Stimulated activated CD8-positive, alpha-beta memory T cell treated with anti-CD3 and anti-CD28 coated beads, Interleukin-7, amount 100 ng/mL, for 24 hours (primary cell): ENCODE measurements at places on chromosomes 16 and 17.

GRCh38 chr17:48228720-48229119, 121.2 kb downstream of the SNX11 start:
- no peak for DNase-seq

DNA sequence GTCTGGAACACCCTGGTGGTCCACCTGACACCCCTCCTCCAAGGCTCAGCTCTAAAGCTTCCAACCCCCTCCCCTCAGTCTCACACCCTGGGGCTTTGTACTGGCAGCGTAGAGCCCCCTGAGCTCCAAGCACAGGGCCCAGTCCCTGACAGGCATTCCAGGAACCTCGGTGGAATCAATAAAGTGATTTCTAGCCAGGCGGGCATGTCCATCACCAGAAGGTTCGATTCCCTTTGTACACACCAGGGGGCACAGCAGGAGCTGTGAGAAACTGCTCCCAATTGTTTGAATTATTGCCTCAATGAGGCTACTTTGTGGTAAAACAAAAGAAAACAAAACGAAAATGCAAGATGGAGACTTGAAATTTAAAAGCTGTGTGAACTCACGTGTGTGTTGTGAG, 51.8 kb downstream of the SMPD3 start:
- DNase-seq = peak; percentile 10

GRCh38 chr16:62038225-62038624, 2.0 kb upstream of the CDH8 start:
- no peak for DNase-seq

DNA sequence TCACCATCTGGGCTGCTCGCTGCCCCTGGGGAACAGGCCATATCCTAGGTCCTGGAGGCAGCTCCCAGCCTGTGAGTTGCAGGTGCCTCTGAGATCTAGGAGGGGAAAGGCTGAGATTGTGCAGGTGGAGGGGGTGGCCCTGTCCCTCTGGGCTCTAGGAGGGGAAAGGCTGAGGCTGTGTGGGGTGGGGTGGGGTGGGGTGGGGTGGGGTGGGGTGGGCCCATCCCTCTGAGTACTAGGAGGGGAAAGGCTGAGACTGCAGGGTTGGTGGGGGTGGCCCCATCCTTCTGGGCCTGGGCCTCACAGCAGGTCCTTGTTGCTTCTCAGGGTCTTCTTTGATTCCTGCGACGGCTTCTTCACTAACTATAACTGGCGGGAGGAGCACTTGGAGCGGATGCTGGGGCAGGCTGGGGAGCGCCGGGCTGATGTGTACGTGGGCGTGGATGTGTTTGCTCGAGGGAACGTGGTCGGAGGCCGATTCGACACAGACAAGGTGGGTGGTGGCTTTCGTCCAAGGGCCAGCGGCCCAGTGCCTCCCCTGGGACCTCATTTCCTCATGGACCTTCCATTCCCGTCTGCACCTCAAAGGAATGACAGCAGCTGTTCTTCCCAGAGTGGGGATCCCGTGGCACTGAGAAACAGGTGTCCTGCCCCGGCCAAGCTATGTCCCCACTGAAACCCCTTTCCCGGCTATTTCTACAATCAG, 7.1 kb downstream of the ENGASE start:
- no peak for DNase-seq

DNA sequence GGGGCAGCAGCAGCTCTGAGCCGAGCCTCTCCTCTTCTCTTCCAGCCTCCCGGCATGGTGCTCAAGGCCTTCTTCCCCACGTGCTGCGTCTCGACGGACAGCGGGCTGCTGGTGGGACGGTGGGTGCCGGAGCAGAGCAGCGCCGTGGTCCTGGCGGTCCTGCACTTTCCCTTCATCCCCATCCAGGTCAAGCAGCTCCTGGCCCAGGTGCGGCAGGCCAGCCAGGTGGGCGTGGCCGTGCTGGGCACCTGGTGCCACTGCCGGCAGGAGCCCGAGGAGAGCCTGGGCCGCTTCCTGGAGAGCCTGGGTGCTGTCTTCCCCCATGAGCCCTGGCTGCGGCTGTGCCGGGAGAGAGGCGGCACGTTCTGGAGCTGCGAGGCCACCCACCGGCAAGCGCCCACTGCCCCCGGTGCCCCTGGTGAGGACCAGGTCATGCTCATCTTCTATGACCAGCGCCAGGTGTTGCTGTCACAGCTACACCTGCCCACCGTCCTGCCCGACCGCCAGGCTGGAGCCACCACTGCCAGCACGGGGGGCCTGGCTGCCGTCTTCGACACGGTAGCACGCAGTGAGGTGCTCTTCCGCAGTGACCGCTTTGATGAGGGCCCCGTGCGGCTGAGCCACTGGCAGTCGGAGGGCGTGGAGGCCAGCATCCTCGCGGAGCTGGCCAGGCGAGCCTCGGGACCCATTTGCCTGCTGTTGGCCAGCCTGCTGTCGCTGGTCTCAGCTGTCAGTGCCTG, 4.4 kb downstream of the PIGQ start:
- no peak for DNase-seq

GRCh38 chr17:8362651-8363332, 13.7 kb downstream of the KRABD2 start:
- DNase-seq = no peak

DNA sequence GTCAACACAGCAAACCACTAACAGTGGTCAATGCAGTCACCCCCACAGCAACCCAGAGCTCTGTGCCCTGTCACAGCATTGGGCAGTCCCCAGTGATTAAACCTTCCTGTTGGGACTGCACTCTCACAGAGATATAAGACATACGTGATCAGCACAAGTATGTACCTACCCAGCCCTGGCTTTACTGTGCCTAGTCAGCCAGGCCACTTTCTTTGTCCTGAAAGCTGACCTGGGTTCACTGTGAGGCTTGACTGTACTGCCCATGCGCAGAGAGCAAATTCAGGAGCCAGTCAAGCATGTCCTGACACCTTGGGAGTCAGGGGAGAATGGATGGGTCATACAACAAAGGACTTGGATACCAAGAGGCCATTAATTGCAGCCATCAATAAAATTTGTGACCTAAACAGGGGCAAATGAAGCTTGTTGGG, 10.9 kb upstream of the TMEM170A start:
- DNase-seq = no peak

GRCh38 chr16:1180549-1181403, 27.9 kb downstream of the CACNA1H start:
- DNase-seq = no peak

- DNase-seq = peak; percentile 23
Observed at GRCh38 chr17:37373530-37374159, 2.1 kb upstream of the C17orf78 start.

DNA sequence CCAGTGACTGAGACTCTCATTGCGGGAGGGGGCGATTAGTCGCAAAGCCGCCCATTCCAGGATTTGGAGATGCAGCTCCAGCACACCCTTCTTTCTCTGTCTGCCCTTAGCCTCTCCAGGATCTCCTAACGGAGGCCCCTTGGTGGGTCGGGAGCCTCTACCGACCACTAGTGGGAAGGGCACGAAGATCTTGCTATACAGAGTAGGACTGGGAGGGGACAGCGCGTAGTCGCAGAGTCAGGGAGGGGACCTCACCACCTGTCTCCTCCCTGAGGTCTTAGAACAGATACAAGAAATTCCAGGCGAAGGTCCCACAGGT, 588 bp upstream of the SMTNL2 start:
- DNase-seq = no peak

- no peak for DNase-seq
Observed at GRCh38 chr17:64145375-64145750, 15.4 kb upstream of the ERN1 start.

DNA sequence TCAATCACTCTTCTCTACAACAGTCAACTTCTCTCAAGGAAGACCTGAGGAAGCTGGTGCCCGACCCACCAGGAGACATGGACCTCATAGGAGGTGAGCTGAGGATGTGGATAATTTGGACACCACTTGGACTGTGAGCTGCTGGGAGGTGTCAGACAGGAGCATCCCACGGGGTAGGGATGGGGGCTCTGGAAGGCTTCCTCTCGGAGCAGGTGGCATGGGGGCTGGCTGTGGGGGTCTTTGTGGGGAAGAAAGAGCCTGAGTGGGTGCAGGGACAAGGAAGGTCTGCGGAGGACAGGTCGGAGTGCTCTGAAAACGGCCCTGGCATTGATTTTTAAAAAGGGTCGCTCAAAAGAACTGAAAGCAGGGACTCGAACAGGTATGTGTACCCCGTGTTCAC, 64.0 kb downstream of the TBC1D16 start:
- no peak for DNase-seq

- DNase-seq = no peak
Observed at GRCh38 chr17:74079537-74080300, 123.8 kb upstream of the RPL38 start.

DNA sequence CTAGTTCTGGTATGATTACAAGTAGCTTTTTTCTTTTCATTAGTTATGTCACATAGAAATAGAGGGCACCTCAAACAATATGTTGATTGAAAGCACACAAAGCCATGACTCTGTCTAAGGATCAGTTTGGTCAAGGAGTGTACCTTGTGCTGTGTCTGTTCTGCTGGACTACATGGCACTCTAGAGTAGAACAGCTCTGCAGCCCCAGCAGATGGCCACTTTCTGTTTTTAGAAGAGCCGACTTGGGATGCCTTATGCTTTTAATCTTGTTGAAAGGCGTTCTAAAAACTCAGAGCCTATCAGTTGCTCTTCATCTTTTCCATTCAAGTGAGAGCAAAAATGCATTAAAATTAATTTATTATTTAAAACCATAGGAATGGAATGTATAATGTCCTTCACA, 49.3 kb upstream of the CA10 start:
- no peak for DNase-seq

DNA sequence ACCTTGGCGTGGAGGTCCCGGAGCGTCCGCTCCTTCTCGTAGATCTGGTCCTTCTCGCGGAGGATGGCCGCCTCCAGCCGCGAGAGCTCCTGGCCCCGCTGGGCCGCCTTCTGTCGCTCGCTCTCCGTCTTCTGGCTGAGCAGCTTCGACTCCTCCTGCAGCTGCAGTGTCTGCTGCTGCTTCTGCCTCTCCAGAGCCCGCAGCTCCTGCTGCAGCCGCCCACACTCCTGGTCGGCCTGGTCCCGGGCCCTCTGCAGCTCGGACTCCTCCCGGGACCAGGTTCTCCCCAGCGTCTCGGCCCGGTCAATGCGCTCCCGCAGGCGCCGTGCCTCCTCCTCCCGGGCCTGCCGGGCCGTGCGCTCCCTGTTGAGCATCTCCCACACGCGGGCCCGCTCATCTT, 7.6 kb downstream of the CDK3 start:
- DNase-seq = no peak

GRCh38 chr17:31573047-31573446, 181.6 kb downstream of the RAB11FIP4 start:
- no peak for DNase-seq

- DNase-seq = peak; percentile 53
Observed at GRCh38 chr16:87956365-87957231, 5.4 kb downstream of the BANP start.

- DNase-seq = no peak
Observed at GRCh38 chr17:685006-685405, 29.6 kb downstream of the VPS53 start.

DNA sequence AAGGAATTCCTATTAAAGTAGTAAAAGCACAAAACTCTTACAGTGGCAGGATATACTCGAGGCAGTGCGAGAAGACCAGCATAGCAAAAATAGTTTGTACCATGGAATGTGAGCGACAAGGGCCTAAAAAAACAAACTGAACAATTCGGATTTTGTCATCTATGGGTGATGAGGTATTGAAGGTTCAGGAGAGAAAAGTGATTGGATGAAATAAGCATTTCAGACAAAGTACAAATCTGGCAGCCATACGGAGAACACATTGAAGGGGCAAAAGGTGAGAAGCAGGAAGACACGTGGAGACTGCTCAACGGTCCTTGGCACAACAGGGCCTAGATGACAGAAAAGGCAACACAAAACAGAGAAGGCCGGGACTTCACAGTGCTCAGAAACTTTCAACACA, 22.5 kb downstream of the MYH10 start:
- DNase-seq = no peak

DNA sequence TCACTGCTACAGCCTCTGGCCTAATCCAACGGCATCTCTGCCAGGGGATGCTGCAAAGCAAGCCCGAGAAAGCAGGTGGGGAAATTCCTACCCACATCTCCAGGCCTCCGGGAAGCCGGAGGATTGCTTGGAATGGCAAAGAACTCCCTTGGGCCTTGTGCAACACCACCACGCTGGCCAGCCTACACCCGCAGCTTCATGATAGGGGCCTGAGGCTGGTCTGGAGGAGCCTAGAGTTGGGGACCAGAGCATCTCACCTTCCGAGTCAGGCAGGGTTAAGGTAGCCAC, 20.3 kb downstream of the GGA3 start:
- DNase-seq = no peak

- no peak for DNase-seq
Observed at GRCh38 chr17:40995116-40995515, 1.2 kb upstream of the KRTAP3-3 start.

DNA sequence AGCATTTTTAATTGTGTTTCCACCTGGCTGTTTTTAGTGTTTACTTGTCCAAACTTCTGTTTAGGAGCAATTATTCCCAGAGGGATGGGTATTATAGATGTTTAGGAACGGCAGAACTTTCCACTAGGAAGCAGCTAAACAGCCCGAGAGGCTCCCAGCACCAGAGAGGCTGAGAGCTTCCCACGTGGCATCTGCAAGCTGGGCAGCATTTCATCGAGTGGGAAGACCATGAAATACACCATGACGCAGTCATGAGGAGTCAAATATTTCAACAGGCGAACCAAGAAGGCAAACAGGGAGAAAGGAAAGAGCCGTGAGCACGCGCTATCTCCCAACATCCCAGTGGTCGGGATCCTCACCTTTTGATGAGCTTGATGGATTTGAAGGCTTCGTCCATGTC, 24.1 kb downstream of the TMEM204 start:
- DNase-seq = no peak

GRCh38 chr16:57281791-57282190, 2.7 kb downstream of the PLLP start:
- DNase-seq = no peak

GRCh38 chr17:45302649-45303173, 14.1 kb downstream of the MAP3K14 start:
- DNase-seq = no peak

- DNase-seq = no peak
Observed at GRCh38 chr16:75219838-75220237, 1.1 kb downstream of the CTRB1 start.

DNA sequence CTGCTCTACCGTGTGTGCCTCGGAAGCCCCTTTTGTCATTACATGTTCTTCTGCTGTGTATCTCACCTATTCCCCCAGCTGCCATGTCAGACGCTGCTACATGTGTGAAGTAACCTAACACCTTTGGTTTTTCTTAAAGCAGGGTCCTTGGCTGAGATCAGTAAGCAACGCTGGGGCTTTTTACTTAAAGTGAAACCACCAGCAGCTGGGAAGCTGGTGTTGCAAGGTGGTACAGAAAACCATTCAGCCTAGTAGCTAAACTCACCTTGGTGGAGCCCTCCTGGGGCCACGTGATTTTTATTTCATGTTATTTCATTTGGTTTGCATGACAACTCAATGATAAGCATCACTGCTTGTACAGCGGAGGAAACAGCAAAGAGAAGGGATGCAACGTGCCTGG, 62.6 kb downstream of the PLCG2 start:
- no peak for DNase-seq
